ENCODE measurements at places on chromosomes 2 and 18.
A peak's percentile ranks its signal among the peaks of the same experiment; 100 is the strongest.

DNA sequence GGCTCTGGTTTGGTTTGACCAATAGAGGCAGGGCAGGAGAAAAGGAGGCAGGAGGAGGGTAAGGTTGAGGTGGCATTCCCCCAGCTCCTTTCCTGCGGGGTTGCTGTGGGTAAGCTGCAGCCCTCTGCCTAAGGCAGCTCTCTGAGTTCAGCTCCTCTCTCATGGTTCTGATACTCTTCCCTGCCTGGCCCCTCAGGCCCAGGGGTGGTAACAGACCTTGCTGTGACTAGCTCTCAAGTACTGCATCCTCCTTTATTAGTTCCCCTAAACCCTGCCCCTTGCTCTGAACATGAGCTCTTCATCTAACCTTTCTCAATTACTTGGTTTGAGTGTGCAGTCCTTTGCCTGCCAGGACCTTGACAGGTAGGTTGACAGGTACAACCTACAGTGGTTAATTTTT, 205.5 kb downstream of the SLC4A3 start:
- no peak for DNase-seq

GRCh38 chr18:59141294-59142068, 1.8 kb downstream of the SEC11C start:
- no peak for DNase-seq

GRCh38 chr2:104465981-104466380, 387.9 kb upstream of the POU3F3 start:
- no peak for DNase-seq

DNA sequence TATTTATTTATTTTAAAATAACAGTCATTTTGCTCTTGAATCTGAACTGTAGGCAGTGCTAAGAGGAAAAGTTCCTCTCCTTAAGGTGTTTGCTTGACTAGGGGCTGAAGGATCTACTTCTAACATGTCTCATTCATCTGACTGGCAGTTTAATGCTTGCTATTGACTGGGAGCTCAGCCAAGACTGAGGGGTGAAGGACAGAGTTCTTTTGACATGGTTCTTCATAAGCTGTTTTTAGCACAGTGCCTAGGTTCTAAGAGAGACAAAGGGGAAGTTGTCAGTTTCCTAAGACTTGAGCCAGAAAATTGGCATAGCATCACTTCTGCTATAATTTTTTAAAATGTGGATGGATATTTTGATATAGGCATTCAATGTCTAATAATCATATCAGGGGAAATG, 73.0 kb downstream of the COMMD1 start:
- no peak for DNase-seq

- peak; percentile 56 for DNase-seq
Measured at GRCh38 chr2:28390746-28391563, 1.7 kb upstream of the FOSL2 start.

DNA sequence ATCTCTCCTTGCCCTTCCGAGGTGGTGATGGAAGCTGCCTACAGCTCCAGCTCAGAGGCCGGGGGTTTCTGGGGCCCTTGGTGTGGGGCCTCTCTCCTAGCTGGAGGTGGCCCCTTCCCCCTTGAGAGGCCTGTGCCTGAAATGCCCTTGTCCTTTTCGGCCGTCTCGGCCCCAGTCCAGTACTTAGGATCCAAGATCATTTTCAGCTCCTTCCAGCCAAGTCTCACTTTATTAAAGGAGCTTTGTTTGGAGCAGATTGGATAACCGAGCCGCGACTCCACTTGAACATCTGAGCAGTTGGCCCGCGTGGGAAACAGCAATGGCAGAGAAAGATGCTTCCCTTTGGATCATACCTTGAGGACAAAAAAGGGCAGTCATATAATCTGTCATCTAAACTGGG, 125.0 kb downstream of the NEDD4L start:
- no peak for DNase-seq

DNA sequence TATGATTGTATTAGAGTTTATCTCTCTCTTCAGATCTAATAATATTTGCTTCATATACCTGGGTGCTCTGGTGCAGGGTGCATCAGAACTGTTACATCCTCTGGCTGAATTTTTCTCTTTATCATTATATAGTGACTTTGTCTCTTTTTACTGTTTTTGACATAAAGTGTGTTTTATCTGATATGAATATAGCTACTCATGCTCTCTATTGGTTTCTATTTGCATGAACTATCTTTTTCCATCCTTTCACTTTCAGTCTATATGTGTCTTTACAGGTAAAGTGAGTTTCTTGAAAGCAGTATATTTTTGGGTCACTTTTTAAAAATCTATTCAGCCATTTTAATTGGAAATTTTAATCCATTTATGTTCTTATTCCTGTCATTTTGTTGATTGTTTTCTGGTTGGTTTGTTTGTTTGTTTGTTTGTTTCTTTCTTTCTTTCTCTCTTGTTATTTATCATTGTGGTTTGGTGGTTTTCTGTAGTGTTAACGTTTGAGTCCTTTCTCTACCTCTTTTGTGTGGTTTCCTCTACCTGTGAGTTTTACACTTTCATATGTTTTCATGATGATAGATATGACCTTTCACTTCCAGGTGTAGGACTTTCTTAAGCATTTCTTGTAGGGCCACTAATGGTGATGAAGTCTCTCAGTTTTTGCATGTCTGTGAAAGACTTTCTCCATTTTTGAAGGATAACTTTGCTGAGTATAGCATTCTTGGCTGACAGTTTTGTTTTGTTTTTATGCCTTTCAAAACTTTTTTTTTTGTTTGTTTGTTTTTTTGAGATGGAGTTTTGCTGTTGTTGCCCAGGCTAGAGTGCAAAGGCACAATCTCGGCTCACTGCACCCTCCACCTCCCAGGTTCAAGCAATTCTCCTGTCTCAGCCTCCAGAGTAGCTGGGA, 54.9 kb downstream of the CCNT2 start:
- no peak for DNase-seq

- no peak for DNase-seq
Measured at GRCh38 chr2:38557217-38557616, 45.5 kb downstream of the HNRNPLL start.

GRCh38 chr2:124755386-124755785, 730.3 kb downstream of the CNTNAP5 start:
- DNase-seq: no peak

DNA sequence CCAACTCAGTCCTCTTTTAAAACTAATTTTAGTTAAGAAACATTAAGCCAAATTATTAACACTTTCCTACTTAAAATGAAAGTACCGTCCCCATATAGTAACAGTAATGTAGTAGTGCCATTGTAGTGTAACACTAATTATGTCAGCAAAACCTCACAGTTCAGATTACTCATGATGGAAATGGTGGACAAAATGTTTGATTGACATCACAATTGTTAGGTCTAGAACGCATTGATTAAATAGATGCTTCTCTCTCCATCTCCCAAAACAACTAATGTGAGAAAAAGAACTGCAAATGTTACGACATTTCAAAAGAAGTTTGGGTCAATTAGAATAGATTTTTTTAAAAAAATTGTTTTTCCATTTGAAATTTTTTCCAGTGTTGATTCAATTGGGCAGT, 1.2 kb upstream of the ATF2 start:
- no peak for DNase-seq

DNA sequence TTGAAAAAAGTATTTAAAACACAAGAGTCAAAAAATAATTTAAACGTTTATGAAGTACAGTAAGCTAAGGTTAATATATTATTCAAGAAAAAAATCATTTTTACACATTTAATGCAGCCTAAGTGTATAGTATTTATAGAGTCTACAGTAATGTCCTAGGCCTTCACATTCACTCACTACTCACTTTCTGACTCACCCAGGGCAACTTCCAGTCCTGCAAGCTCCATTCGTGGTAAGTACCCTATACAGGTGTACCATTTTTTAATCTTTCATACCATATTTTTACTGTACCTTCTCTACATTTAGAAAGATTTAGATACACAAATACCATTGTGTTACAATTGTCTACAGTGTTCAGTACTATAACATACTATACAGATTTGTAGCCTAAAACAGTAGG, 20.9 kb upstream of the RPRD1A start:
- DNase-seq: no peak

DNA sequence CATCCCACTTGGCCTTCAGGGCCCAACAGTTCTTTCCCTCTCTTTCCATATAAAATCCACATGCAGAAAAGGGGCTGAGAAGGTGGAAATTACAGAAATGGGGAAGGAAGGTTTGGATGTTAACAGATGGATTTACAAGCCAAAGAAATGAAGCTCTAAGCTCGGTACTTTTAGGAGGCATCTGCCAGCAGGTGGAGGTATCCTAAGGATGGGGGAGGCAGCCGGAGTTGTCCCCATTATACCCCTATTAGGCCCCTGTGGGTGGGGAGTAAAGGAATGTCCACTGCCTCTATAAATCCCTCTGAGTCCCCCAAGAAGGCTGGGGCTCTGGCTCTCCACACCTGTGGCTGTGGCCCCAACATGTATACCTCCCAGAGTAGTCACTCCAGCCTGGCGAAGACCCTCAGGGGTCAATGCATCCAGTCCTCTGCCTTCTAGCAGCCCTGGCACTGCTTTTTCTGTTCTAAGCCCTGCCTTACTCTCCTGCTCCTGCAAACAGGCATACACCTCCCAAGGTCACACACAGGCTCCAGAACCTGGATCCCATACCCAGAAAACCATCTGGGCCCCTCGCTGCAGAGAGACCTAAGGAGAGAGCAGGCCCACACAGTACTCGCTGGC, 1.2 kb downstream of the FBXO41 start:
- no peak for DNase-seq

DNA sequence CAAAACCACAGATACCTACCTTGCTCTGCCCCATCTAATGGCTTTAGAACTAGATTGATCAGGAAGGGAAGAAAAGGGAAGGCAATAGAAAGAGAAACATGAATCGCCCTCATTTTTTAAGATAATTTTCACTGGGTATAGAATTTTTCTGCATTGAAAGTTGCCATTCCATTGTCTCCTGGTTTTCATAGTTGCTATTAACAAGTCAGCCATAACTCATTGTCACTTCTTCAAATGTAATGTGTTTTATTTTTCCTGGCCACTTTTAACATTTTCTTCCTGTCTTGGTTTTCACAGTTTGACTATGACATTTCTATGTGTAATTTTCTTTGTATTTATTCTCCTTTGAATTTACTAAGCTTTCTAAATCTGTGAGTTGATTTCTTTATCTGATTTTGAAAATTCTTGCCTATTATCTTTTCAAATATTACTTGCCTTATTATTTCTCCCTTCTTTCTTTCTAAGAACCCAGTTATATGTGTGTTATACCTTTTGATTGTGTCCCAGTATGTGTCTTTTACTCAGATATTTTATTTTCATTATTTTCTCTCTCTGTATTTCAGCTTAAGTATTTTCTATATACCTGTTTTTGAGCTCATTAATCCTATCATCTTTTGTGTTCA, 85.5 kb upstream of the GLI2 start:
- DNase-seq: no peak

DNA sequence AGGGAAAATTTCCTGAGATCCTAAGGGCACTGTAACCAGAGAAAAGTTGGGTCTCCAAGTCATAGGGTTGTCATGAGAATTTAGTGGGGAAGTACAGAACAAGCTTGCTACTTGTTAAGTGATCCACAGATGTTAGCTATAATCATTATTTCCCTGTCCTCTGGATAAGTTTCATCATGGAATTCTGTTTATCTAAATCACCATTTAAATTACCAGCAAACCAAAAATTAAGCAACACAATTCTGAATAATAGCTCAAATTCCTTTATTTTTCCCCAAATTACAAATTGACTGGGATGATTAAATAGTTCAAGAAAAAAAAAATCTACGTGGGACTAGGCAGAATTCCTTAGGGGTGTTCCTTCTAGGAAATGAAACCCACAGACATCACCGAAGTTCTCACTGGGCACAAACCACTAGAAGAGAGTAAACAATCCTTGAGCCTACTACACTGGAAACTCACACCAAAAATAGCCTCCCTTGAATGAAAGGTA, 159.5 kb downstream of the COL6A3 start:
- no peak for DNase-seq

DNA sequence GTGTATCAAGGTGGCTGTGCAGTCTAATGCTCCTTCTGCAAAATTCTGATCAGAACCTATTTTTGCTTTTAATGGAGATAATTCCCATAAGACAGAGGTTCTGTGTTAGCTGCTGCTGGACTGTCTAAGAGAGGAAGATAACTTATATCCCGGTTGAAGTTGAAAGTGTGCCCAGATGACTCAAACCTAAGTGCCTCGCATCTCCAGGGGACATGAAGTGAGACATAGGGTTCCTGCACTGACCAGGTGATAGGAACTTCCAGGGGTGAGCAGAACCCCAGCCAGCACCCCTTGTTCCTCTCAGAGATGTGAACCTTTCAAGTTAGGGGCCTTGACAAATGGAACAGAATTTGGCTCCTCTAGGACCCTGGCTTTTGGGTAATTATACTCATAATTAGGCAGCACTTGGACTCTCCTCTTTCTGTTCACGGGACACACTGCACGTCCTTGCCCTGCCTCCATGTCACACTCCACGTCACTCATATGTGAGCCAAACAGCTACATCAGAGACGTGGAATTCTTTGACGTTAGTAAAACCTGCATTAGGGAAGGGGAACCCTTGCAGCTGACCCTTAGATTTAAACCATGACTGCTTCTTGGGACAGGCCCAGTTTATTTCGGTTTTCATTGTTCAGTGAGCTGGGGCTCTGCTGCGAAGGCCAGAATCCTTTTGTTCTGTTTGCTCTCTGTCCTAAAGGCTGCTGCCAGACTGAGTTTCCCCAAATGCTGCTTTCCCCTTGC, 104.5 kb upstream of the ALPP start:
- DNase-seq: no peak

GRCh38 chr2:173997269-173997668, 32.1 kb upstream of the SP3 start:
- DNase-seq: no peak

DNA sequence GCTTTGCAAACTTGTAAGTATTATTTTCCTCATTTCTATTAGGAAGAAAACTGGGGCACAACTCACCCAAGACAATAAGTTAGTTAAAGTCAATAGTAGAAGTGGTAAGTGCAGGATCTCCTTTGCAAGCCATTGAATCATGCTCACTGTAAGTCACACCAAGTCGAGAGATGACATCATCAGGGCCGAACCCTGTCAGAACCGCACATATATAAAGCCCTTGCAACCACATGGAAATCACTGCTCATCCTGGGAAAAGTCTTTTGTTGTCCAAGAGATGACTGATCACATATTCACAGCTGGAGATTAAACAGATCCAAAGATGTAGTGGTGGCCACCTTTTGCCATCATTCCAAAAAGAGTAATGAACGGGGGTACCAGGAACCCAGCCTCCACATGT, 484.8 kb upstream of the ID2 start:
- no peak for DNase-seq

- DNase-seq: no peak
Measured at GRCh38 chr2:158189526-158189925, 87.8 kb downstream of the UPP2 start.

GRCh38 chr2:96950381-96951124, 35.8 kb downstream of the FAM178B start:
- DNase-seq: no peak

GRCh38 chr18:22088029-22088428, 81.4 kb upstream of the GATA6 start:
- DNase-seq: no peak

- no peak for DNase-seq
Measured at GRCh38 chr2:60861736-60862135, 19.6 kb upstream of the REL start.

GRCh38 chr2:223037445-223037800, 14.6 kb upstream of the KCNE4 start:
- DNase-seq: no peak
